ENCODE measurements at places on chromosomes 2 and 18.

DNA sequence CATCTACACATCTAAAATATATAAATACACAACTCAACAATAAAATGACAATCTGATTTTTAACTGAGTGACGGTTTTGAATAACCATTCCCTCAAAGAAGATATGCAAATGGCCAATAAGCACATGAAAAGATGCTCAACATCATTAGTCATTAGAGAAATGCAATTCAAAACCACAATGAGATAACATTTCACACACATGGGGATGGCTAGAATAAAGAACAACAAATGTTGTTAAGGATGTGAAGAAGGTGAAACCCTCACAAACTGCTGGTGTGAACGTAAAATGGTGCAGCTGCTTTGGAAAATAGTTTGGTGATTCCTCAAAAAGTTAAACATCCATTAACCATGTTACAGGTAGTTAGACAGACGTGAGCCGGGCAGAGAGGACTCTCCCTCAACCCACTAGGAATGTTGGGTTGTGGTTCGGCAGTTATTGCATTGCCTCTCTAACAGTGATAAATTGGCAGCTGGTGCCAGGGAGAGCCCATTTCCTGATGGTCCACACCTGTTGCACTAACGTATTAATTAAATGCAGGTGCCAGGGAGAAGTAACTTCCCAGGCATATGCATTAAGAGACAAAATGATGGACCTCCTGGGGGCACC lies 22.3 kb upstream of the DUSP2 start:
- DNase-seq = no peak

- DNase-seq = no peak
Measured at GRCh38 chr2:191670076-191670475, 7.9 kb upstream of the NABP1 start.

DNA sequence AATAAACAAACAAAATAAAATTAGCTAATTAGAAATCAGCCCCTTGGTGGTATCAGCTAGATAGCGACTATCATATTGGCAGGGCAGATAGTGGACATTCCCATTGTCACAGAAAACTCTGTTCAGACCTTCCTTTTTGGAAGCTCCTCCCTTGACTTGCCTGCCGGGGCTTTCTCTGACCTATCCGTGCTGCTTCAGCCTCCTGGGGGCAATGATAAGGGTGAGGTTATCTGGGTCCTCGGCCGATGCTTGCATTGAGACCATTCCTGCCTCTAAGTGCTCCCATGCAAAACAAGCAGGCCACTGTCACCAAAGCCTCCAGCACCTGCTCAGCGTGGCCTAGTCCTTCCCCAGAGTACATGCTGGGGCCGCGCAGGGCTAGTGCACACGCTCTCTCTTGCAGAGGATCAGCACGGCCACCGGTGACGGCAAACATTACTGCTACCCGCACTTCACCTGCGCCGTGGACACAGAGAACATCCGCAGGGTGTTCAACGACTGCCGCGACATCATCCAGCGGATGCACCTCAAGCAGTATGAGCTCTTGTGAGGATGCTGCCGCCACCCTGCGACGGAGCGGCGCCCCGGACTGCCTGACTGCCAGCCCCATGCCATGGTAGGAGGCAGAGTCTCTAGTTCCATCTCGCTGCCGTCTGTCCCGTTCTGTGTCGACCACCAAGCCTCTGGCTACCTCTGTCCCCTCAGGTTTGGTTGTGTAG lies 27.4 kb downstream of the MPPE1 start:
- DNase-seq = no peak

DNA sequence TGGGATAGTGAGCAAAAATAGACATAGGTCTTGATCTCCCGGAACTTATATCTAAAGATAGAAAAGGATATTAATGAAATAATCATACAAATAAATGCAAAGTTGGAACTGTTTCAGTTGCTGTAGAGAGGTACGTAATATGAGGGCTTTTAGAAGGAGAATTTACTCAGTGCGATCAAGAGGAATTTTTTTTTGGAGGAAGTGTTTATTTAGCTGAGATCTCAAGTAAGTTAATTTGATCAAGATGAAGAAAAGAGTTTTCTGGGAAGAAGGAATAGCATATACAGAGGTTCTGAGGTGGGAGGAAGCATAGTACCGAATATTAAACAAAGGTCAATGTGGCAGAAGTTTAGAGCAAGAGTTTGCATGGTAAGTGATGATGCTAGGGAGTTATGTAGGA lies 11.3 kb downstream of the MBD5 start:
- DNase-seq = no peak

DNA sequence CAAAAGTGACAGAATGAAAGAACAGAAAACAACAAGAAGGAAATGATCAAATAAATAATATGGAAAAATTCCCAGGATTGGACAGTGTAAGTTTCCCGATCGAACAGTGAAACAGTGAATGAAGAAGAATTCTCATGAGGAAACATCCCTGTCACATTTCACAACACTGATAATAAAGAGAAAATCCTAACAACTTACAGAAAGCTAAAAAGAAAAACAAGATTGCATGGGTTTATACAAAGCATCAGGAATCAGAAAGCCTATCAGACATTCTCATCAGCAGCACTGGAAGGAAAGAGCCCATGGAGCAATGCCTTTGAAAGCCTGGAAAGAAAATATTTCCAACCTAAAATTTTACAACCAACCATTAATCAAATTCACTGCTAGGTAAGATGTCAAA lies 9.9 kb upstream of the COL6A3 start:
- DNase-seq = no peak

- no peak for DNase-seq
Measured at GRCh38 chr2:15076668-15077067, 444.2 kb downstream of the LRATD1 start.

DNA sequence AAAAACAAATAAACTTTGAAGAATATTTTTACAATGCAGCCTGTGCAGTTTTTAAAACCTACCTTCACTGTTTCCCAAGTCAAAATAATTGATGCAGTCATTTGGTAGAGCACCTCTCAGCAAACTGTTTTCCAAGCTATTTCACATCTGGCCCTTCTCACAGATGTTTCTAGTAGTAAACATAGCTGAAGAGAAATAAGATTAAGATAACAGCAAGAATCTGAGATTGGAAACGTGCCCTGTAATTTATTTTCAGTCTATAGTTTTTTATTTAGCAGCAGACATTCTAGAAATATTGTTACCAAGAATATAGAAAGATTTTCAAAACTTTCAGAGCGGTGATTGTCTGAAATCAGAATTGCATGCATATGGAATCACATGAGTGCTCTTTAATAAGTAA lies 440.2 kb downstream of the TRIB2 start:
- DNase-seq = no peak

- no peak for DNase-seq
Measured at GRCh38 chr2:63553049-63553448, 35.2 kb downstream of the WDPCP start.

GRCh38 chr2:210863283-210863682 lies 306.9 kb downstream of the CPS1 start:
- DNase-seq = no peak

- DNase-seq = no peak
Measured at GRCh38 chr18:58335223-58335622, 291.2 kb downstream of the NEDD4L start.

DNA sequence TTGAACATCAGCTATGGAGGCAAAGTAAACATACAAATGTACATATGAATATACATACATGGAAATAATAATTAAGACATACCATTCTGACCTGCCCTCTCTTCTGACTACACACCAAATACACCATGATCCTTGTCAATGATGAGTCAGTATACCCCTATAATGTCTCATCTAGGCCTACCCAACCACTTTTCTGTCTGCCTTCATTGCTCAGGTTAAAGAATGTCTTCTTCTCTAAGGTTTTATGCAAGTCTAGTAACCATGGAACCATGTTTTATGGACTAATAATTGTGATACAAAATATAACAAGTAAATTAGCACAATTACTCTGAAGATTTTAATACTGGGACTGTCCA lies 128.7 kb downstream of the NCKAP5 start:
- no peak for DNase-seq

GRCh38 chr2:47024046-47024445 lies 108.4 kb upstream of the MCFD2 start:
- no peak for DNase-seq

DNA sequence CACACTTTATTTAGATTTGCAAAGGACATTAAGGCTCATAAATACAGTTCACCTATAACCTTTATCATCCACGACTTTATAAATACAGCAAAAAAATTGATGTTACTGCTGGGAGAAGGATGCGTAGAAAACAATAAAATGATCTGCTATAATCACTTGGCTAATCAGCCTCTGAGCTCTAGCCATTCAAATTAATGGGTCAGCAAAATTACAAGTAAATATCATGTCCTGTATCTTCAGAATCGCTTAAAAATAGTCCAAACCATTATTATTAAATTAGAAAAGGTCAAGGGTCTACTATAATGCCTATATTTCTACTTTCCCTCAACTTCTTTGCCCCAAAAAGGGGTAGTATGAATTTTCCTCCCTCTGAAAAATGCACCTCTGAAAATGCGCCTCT lies 40.3 kb downstream of the OLA1 start:
- DNase-seq = no peak

GRCh38 chr2:204850581-204850980 lies 305.3 kb downstream of the PARD3B start:
- no peak for DNase-seq

GRCh38 chr2:226791487-226792081 lies 8.0 kb downstream of the IRS1 start:
- DNase-seq = peak; percentile 94

GRCh38 chr2:42713920-42714319 lies 50.0 kb downstream of the OXER1 start:
- DNase-seq = no peak

GRCh38 chr2:60839126-60839813 lies 42.1 kb upstream of the REL start:
- DNase-seq = no peak

DNA sequence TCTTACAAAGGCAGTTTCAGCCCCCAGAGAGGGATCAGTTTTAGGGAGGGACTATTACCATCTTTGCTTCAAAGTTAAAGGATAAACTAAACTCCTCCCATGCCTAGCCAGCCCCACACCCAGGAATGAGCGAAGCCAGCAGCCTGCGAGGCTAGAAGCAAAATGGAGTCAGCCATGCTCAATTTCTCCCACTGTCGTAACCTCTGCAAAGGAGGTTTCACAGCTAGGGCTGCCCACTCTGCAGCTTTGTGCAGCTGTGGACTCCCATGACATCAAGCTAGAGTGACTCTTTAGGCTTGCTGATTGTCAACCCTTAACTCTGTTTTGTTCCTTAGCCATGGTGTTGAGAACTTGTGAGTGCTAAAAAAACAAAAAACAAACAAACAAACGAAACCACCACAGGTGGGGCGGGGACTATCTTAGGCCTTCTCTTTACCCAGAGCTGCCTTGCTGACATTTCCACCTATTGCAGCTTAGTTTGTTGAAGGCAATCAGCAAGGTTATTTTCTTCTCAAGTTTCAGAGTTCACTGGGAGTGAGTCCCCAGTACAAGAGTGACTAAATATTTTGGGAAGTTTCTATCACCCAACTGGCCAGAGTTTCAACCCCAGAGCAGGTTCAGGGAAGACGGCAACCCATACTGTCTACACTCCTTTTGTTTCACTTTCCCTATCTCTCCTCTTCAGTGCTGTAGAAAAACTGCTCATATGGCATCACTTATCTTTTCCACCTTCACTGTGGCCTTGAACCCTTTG lies 592.1 kb downstream of the XIRP2 start:
- no peak for DNase-seq

Data from CD4-positive, alpha-beta T cell treated with Interleukin-6 for 4 hours (primary cell).